Kidney epithelial cell (primary cell): ENCODE measurements at places on chromosomes 5 and 9. TPM values are rescaled to one million over a fixed set of nuclear protein-coding genes. Genes with fewer than 3 reads are reported as not detected.

The TNC gene
- total RNA-seq = 289 and 342 TPM in 2 replicates

The NR6A1 gene
- total RNA-seq = 0.92 and 2.2 TPM in 2 replicates

- DNase-seq = no peak
Observed at GRCh38 chr5:44911501-44911900, 102.8 kb downstream of the MRPS30 start.

GRCh38 chr5:128633901-128634300, 95.9 kb upstream of the FBN2 start:
- DNase-seq = no peak

GRCh38 chr5:73151766-73152410, 21.1 kb upstream of the TMEM174 start:
- no peak for DNase-seq

- DNase-seq = no peak
Observed at GRCh38 chr5:170478306-170478705, 25.5 kb upstream of the KCNIP1 start.

DNA sequence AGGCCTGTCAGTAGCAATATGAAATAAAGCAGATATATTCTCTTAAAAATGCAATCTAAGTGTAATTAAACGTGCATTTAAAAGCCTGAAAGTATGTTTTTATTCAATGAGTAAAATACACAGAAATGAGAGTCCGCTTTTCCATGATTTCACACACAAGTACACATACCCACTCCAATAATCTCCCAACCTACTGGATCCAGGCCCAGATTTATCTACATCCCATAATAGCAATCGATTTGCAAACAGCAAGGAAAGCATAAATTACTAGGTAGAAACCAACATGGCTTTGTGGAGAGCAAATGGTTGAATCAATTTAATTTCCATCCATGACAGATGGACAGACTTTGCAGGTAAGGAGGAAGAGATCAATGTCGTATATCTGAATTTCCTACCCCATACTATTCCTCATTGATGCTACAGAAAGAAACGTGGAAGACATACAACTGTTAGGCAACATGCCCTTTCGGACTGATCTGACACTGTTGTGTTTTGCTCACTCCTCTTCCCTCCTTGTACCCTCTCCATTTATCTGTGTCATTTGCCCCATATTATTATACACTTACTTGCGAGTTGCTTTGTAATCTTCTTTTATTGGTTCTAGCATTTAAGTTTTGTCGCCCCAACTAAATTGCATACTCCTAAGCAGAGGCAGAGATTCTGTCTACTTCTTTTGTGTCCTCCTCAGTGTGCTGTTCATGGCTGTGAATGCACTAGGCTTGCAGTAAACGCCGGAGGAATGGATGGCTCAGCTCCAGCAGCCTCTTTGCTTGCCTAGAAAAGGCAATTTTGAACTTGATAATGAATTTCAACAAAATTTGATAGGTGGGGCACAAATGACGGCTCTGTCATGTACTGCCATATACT, 133.6 kb downstream of the NFIB start:
- no peak for DNase-seq

DNA sequence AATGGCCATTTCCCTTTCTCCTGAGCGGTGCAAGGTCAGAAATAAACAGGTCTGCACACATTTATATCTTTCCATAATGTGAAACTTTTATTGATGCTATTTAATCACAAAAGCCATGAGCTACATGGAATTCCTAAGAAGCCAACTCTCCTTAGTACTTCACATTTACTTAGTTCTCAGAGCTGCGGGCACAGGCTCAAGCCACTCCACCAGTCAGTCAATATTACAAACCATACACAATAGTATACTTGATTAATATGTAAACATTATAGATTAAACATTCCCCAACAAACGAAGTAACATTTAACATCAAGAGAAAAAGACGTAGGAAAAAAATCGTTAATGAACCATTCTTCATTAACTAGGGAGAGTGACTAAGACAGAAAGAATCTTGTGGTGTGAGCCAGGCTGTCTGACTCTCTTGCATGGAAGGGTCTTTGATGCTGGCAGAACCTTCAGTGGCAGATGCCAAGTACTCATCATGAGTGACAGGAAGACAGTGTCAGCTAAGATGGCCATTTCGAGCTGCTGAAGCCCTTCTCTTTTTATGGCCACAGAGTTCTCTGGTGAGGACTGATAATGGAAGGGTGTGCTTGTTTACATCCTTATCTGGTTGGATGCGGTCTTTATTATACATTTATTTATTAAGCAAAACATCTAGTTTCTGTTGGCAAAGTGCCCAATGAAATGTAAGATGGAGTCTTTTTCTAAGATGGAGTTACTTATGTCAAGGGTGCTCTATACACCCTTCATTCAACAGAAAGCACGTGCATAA, 115.5 kb upstream of the TUT7 start:
- DNase-seq = no peak
